Dermis blood vessel endothelial cell (primary cell): ENCODE measurements at places on chromosomes 6 and 20.

- DNase-seq = no peak
These were observed 157.7 kb upstream of the EYA4 start for GRCh38 chr6:133083248-133083967.

GRCh38 chr6:89081129-89081422, 525 bp downstream of the PNRC1 start:
- no peak for DNase-seq

DNA sequence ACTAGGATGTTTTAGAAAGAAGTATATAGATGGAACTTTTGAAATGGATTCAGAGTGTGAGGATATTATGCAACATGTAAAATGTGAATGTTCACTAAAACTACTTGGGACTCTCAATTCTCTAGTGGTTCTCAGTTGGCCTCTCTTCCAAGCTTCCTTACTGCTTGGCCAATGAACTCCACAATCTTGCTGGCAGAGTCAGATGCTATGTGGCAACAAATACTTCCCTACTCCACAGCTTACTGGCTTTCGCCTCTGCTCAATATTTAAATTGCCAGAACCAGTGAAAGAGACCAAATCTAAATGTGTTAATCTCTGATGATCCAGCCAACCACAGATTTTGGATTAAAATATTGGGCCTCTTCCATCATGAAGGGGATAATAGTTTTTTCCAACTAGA, 138.4 kb downstream of the HTR1B start:
- DNase-seq = no peak

- no peak for DNase-seq
These were observed 129.5 kb downstream of the INSM1 start for GRCh38 chr20:20497242-20497978.

DNA sequence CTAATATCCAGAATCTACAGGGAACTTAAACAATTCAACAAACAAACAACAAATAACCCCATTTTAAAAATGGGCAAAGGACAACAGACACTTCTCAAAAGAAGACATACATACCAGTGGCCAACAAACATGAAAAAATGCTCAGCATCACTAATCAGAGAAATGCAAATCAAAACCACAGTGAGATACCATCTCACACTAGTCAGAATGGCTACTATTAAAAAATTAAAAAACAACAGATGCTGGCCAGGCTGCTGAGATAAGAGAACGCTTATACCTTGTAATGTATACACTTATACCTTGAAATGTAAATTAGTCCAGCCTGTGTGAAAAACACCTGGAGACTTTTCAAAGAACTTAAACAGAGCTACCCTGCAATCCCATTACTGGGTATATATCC, 166.8 kb downstream of the IBTK start:
- DNase-seq = no peak

GRCh38 chr6:61210549-61210948, 1075.5 kb downstream of the KHDRBS2 start:
- DNase-seq = no peak

- no peak for DNase-seq
These were observed 38.7 kb upstream of the TFAP2A start for GRCh38 chr6:10453596-10453995.

DNA sequence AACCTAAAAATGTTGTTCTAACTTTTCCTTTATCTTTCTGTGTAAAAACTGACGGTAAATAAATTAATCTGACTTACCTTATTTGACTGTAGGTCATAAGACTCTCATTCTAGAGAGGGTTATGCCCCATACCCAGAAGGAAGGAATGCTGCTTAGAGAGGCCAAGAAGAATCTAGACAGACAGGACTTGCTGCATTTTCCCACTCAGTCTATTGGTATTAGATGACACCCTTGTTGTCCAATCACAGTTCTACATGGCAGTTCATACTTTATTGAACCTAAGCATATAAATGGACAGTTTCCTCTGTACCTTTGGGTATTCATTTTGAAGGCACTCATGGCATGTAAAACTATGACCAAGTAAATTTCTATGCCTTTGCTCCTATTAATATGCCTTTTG, 359.6 kb upstream of the ID4 start:
- no peak for DNase-seq

DNA sequence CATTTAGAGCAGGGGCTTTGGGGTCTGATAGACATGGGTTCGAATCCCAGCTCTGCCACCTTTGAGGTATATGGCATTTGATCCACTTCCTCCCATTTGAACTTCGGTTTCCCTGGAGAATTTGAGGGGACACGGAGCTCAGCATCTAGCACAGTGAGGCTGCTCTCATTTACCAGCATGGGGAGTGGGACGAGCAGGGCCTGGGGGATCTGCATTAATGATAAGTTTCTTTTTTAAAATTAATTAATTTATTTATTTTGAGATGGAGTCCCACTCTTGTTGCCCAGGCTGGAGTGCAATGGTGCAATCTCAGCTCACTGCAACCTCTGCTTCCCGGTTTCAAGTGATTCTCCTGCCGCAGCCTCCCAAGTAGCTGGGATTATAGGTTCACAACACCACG, 52.6 kb downstream of the VSTM2L start:
- no peak for DNase-seq

- no peak for DNase-seq
These were observed 79.4 kb downstream of the GFOD1 start for GRCh38 chr6:13407709-13408695.

DNA sequence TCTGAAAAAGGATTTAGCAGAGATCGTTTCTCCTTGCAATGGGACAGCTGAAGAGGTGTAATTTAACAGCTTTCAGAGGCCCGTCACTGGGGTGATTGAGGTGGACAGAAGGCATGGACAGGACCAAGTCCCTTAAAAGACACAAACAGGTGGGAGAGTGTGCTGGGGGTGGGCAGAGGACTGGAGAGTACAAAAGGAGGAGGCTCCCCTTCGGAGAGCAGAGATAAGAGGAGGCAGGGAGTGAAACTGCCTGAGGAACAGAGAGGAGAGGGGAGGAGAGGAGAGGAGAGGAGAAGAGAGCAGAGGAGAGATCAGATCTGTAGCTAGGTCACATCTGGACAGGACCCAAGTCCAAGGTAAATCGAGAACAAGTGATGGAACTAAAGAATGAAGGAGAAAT, 48.6 kb upstream of the PKHD1 start:
- no peak for DNase-seq

DNA sequence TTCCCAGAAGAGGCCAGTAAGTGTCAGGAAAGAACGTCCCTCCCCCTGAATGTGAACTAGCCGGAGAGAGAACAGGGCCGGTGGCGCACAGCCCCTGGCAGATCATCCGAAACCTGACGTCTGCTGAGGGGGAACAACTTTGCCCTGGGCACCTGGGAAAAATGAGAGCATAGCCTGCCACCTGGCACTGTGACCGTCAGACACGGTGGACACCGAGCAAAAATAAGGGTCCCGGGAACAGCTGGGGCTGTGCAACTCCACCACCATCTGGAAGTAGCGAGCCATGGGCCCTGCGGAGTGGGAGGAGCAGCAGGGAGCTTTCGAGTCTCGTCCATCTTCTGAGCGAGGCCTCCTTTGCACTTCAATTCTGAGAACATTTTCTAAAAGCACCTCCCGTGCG, 110.8 kb downstream of the EDN3 start:
- DNase-seq = no peak

GRCh38 chr6:160010067-160010466, 41.2 kb downstream of the IGF2R start:
- DNase-seq = no peak

DNA sequence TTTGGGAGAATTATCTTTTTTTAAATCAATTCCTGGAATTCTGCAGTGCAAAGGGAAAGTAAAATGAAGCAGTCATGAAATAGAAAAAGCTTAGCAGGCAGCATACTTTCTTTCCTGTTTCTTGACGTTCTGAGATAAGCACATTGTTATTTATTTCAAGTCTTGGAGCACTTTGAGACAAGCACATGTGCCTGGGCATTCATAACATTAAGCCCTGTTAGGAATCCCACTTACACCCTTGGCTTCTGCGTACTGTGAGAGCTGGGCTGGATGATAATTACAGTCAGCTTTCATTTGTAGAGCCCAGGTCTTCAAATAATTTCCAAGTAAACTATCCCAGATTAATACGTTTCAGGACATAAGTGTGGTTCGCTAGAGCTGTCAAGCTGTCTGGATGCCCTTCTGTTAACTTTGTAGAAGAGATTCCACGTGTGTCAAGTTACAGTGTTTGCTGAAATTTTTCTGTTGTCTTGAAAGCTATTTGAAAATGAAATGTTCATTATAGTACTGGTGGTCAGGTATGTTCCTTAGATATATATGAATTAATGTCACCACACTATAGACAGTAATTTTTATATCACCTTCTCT, 8.9 kb downstream of the FARS2 start:
- no peak for DNase-seq

DNA sequence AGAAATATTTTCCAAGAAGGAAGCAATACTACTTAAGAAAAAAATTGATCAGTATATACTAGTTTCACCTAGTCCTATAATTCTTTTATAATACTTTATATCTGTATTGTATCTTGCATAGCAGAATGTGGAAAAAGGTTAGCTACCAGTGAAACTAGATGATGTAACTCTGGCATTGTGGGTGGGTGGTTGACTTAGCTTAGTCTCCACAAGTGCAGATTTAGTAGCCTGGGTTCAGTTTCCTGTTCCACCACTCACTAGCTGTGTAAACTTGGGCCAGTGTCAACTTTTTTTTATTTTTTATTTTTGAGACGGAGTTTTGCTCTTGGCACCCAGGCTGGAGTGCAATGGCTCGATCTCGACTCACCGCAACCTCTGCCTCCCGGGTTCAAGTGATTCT, 2.0 kb downstream of the MUC21 start:
- no peak for DNase-seq

GRCh38 chr20:49608752-49609670, 41.1 kb upstream of the PTGIS start:
- peak; percentile 75 for DNase-seq
